AG08395 (cell line): ENCODE measurements at places on chromosomes 12 and 14.

DNA sequence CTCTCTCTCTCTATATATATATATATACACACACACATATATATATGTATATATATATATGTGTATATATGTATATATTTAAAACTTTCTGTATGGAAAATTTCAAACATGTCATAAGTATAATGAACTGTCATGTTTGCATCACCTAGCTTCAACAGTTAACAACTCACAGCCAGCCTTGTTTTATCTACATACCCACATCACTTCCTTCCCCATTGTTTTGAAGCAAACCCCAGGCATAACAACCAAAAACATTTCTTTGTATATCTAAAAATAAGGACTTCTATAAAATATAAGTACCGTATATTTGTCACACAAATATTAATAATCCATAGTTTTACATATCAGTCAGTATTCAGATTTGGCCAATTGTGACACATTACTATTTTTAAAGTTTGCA, 57.4 kb downstream of the PAPOLA start:
- no peak for DNase-seq

DNA sequence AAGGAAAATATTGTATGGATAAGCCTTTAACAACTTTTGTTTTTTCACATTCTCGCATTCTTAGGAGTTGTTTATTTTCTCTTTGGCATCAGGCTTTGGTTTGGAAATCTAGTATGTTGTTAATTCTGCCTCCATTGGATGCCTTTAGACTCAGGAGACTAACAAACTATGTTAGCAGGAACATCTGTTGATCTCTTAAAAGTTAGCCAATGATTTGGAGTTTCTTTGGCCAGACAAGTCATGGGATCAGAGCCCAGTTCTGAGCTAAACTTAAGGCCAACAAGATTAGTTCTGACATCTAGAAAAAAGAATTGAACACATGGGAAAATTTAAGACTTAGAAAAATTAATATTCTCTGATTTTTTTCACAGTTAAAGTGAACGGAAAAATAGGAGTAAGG, 35.3 kb upstream of the STRAP start:
- DNase-seq, result peak; percentile 83

DNA sequence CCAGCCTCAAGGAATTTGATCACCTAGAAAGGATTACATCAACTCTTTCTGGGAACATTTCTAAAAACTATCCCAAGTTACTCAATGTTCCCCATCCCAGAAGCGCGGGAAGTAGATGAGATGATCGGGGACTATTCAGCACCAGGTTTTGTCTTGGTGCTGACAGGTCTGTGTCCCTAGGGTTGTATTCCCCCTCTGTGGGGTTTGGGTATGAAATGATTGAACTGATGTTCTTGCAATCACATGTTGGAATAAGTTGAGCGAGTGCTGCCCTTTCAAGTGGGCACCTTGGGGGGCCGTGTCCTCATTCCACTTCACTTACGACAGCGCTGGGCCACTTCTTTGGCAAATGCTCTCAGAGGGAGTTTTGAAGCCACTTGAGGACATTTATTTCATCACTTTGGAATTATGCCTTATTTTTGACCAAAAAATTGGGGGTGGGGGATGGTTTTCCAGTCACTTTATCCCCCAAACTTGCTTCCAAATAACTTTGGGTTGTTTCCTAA, 69.8 kb downstream of the RFX4 start:
- DNase-seq, result no peak

GRCh38 chr14:74275241-74275841, 27.4 kb downstream of the ABCD4 start:
- peak; percentile 86 for DNase-seq

DNA sequence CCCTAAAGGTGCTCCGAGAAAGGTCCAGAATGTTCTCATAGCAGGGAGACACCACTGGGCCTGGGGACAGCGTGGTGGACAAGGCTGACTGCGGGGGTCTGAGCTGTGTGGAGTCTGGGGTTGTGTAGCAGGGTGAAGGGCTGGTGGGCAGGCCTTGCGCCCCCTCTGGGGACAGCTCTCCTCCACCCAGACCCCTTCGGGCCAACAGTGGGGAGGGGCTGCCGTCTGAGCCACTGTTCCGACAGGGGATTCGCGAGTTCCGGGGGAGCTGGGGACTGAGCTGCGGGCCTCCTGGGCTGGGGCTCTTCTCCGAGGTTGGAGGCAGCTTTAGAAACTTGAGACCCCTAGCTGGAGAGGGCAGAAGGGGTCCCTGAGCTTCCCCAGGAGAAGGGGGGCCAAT, 32.1 kb downstream of the NCKAP5L start:
- no peak for DNase-seq

DNA sequence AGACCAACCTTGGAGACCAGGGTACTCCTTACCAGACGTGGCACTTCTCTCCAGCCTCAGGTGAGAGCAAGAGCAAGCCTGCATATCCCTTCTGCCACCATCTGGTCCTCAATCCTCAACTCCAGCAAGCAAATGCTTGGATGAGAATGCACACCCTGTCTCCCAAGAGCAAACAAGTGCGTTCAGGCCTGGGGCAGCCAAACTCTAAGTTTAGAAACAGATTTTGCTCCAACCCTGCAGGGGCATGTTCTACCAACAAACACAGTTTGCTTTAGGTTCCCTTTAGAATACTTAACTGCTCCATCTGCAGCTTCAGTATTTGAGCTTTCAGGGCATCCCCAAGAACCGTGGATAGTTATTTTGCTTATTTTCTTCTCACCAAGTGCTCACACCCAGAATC, 55.9 kb upstream of the FICD start:
- no peak for DNase-seq

DNA sequence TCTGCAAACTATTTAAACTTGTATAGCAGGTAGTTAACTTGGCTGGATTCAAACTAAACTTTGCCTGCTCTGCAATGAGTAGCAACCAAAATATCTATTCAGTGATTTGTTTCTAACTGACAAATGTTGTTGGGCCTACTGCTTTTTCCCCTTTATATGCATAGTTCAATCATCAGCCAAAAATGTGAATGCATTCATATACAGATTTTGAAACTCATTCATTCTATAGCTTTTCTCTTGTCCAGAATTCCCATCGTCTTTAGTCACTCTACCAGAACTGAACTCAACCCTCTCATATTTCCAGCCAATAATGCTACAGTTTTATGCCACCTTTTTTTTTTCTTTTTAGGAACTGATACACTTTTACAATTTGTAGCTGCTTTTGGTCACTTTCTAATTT, 599.8 kb downstream of the RPL10L start:
- DNase-seq, result no peak

DNA sequence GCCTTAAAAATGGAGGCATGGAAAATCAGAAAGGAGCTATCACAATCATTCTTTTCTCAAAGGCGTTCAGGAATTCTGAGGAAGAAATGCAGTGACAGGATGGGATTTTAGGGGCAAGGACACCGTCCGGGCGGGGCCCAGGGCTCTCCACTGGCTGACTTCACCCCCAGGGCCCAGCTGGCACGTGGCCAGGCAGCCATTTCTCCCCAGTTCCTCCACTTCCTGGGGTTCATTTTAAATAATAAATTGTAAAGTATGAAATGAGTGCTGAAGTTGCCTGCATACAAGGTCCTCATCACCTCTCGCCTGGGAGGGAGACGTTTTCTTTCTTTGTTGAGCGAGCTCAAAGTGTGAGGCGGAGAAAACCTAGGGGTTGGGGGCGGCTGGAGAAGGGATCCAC, 73.8 kb downstream of the WDR20 start:
- DNase-seq, result no peak

DNA sequence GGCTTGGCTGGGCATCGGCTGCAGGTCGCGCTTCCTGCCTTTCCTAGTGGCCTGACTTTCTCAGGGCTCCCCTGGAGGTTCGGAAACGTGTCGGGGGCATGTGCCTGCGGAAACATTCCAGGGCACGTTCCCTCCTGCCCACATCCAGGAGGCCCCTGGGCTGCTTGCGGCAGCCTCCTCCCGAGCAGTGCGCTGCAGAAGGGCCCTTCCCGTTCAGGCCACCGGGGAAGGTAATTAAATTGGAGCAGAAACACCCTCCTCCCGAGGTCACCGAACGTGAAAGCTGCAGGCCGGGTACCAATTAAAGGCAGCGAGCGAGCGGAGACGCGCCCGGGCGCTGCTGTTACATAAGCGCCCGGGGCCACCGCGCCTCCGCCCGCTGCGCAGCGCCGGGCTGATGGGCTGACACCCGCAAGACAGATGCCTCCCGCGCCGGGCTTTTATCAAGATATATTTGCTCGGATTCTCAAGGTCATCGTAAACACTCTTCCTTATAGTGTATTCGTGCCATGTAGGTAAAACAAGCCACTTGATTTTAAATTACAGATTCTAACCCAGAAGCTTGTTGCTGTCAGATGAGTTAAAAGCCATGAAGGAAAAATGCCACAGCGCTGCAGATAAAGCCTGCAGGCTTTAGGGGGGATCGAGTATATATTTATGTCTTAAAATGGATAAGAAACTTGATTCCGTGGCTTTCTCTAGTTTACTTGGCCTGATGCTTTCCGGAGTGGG, 31.4 kb downstream of the SSPN start:
- peak; percentile 32 for DNase-seq
